ENCODE measurements at places on chromosomes 12 and 14.

DNA sequence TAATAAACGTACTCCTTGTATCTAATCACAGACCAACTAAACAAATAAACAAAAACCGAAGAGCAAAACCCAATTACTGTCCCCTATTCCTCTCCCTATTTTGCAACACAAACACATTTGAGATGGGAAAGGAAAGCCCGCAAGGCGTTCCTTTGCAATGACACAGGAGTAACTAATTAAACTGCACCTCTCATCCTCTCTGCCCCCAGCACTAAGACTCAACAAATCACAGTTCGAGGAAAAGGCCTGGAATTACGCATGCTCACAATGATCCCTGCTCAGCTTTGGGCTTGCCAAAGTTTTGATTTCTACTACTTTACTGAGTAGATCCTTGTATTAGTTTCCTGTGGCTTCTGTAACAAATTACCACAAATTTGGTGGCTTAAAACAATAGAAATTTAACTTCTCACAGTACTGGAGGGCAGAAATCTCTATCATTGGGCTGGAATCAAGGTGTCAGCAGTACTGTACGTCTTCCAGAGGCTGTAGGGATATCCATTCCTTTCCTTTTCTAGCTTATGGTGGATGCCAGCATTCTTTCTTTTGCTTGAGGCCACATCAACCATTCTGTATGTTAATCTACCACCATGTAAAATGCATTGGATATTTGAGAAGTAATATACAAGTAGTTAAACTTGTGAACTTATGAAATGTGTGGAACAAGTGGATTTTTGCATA is 123.0 kb downstream of the NAV3 start:
- DNase-seq = no peak

DNA sequence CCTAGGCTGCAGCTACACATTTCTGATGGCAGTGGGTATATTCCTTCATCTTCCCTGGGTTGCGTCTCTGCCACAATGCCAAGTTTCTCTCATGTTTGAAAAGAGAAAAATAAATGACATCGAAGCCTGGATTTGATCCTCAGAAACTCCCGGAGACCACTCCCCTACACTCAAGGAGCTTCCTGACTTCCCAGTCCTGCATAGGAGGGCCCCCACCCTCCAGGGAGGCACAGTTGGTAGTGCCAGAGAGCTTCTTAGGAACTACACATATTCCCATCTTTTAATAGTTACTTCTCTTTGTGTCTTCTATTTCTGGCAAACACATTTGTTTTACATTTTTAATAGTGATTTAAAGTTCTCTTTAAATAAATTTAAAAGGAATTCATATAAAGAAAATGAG is 30.7 kb downstream of the AP5M1 start:
- no peak for DNase-seq

- DNase-seq = no peak
Observed at GRCh38 chr12:27342536-27342935, 9.9 kb downstream of the BMAL2 start.

DNA sequence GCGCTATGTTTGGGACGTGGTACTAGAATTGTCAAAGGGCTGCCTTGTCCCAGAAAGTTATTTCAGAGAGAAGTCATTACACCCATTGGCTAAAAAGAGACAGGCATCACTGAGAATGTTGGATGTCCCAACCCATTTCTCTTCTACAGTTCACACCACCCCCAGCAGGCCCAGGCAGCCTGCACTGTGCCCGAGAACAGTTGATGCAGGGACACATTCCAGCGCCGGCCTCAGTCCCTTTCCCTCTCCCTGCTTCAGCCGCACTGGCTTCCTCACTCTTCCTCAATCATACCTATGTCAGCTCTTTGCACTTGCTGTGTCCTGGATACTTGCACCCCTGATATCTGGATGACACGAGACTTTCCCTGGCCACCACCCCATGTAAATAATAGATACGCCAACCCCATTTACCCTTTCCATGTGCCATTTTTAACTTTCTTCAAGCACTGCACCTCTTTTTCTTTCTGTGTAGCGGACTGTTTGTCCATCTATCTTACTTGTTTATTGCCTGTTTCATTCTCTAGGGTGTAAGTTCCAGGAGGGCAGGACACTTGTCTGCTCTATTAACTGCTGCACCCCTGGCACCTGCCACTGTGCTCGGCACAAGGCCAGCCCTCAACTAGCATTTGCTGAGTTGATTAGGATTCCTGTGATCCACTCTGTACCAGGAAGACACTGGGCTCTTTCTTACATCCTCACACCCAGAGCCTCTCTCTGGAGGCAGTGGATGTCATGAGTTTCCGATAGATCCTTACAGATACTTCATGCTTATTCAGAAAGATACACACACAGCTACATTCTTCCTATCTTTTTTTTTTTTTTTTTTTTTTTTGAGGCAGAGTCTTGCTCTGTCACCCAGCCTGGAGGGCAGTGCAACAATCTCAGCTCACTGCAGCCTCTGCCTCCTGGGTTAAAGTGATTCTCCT is 76.6 kb upstream of the CEP83 start:
- no peak for DNase-seq

DNA sequence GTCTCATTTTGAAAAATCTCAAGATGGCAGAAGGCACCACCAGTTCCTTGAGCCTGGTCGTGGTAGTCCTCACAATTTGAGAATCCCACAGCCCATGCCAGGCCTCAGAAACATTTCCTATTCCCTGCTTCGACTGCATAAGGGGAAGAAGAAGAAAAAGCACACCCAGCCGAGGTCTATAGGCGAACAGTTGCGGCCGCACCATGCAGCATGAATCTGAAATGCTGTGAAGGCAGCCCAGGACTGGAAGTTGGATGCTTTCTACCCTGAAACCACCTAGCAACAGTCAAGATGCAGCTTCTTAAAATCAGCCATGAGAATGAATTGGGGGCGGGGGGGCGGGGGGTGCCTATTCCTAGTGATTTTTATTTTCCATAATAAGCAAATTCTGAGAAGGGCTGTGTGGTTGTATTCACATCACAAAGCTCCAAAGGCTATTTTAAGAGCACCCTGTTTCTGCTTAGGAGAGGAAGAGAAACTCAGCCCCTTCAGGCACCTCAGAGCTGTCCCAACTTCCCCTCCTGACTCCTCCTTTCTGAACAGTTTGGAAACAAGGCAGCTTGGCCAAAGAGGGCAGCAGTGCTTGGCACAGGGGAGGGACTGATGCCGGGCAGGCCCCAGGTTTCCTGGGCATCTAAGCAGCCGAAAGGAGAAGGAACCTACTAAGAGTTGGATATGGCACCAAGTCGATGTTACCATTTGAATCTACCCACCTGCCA is 172.5 kb upstream of the FOXN3 start:
- no peak for DNase-seq

DNA sequence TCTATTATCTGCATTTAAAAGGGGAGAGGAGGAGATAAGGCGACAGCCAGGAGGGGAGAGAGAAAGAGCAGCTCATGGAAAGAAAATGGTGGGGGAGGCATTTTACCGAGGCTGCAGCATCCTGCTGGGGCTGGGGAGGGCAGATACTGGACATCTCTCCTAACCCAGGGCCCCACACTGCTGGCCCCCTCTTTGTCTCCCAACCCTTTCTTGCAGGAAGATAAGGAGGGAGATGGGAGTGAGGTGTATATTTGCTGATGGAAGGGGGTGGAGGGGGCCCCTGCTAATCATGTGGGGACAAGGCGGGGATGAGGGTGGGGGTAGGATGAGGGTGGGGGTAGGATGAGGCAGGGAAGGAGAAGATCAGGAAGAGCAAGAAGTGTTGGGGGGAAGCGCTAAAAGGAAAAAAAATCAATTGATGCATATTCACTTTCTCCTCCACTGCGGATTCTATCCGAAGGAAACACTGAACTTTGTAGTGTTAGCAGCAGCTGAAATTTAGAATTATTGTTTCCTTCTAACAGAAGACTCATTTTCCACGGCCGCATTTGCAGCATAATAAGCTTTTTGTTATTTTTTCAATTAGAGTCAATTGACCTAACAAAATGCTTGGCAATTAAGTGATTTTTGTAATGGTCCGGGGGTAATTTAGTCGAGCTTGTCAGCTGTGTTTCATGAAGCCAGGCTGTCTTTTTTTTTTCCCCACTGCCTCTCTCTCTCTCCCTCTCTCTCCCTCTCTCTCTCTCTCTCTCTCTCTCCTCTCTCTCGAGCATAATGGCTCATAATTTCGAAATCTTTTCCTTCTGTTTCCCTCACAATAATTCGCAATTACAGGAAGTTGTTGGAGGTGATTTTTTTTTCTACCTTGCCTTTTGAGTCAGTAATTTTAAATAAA is 1134.6 kb downstream of the BCL11B start:
- DNase-seq = peak; percentile 20

GRCh38 chr14:100592461-100592891 is 5.3 kb upstream of the BEGAIN start:
- no peak for DNase-seq

DNA sequence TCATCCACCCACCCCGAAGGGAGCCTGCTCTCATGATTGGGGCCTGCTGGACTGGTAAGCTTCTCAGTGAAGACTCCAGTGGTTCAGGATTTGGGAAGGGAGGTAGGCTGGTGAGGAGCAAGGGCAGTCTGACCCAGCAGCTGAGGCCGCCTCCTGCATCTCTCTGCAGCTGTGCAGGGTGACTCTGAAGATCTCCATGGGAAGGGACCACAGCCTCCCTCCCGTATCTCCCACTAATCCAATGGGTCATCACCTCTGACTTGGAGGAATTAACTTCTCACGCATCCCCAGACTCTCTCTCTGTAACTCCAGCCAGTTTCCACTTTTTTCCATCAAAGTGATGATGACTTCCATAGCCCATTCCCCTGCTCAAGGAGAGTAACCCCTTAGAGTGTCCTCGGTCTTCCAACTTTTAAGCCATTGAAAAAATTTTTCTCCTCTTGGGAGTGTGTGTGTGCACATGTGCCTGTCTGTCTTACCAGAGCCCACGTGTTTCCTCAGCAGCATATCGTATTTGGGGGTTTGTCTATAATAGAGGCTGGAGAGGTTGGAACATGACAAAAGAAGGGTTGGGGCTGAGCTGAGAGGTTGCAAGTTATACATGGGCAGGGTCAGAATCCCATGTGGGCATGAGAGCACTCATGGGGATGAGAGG is 11.3 kb downstream of the CLSTN3 start:
- no peak for DNase-seq

DNA sequence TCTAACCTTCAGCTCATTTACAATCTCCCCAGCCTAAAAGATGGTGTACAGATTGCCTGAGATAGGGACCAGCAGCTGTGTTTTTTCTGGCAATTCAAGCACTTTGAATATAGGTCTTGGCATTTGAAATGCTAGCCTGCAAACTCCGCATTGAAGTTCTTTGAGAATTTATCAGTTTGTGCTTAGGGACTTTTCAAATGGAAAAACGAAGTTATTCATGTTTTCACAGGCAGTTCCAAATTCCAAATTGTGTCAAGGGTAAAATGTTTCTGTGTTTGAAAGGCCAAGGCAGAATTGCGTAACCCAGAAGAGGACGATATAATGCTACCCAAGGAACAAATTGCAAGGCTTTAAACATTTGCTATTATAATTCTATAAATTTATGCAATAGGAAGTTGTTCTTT is 168.9 kb upstream of the RASSF8 start:
- DNase-seq = no peak

DNA sequence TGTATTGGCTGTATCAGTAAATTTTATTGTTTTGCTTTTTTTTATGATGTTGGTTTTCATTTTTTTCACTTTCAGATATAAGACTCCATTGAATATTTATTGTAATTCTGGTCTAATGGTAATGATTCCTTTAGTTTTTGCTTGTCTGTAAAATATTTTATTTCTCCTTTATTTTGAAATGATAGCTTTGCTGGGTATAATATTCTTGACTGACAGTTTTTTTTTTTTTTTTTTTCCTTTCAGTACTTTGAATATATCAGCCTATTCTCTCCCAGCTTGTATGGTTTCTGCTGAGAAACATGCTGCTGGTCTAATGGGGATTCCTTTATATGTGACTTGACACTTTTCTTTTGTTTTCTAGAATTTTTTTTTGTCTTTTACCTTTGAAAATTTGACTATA is 195.1 kb upstream of the SLC38A2 start:
- DNase-seq = no peak

- no peak for DNase-seq
Observed at GRCh38 chr12:105944628-105945027, 194.1 kb downstream of the NUAK1 start.

- no peak for DNase-seq
Observed at GRCh38 chr12:6444704-6445688, at the start of gene CD27. Gene CD27 (plus strand): TSS chr12:6444955. CDS start chr12:6445096, 141 bp downstream.

- DNase-seq = no peak
Observed at GRCh38 chr12:38258411-38258810, 58.2 kb upstream of the ALG10B start.

GRCh38 chr14:65926935-65927700 is 514.6 kb downstream of the FUT8 start:
- DNase-seq = no peak

- DNase-seq = no peak
Observed at GRCh38 chr12:5678176-5678575, 246.3 kb downstream of the NTF3 start.

DNA sequence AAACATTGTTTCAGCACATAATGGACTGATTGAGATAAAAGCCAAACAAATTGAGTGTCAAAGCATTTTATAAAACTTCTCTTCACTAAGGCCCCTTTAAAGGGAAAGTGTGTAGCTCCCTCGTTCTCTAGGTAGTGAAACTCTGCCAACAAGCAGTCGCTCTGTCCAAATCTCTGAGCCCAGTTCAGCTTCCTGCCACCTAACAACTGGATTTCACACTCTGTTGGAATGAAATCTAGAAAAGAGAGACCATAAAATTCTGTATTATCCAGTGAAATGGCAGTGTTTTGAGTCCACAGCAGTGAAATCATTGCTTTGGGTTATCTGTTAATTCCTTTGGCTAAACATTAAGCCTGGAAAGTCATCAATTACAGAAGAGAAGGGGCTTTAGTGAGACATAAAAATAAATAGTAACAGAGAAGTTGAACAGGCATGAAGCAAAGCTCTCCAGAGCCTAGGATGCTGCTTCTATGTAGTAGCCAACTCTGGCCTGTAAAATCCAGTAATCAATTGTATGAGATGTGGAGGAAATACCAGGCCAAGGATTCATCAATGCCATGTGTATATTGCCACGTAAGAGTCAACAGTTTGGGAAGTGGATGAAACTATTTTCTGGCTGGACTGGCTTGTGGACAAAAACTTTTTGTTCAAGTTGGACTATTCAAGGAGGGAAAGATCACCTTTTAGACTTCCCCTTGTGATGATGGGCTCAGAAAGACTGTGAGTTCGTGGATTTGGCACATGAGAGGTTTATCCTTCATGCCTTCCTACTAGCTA is 122.5 kb downstream of the WIF1 start:
- DNase-seq = peak; percentile 7

- DNase-seq = no peak
Observed at GRCh38 chr12:20274008-20274407, 94.3 kb upstream of the PDE3A start.

DNA sequence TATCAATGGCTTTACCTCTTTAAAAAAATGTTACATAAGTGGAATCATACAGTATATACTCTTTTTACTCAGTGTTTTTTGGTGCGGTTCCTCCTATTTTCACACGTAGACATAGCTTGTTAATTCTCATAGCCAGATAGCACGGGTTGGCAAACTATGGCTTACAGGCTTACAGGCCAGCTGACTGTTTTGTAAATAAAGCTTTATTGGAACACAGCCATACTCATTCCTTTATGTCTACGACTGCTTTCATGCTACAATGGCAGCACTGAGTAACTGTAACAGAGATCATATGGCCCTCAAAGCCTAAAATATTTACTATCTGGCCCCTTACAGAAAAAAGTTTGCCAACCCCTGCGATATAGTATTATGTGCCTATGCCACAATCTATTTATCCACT is 5.8 kb upstream of the DAAM1 start:
- DNase-seq = no peak

- DNase-seq = no peak
Observed at GRCh38 chr12:24546084-24546483, 402.8 kb downstream of the BCAT1 start.

Measured in AG10803 (cell line).